Upper lobe of left lung (tissue), 6 donors: ENCODE measurements at places on chromosomes 6 and 20. TPM values are rescaled to one million over a fixed set of nuclear protein-coding genes. Genes with fewer than 3 reads are reported as not detected.
A peak's percentile ranks its signal among the peaks of the same experiment; 100 is the strongest.

GRCh38 chr6:116535109-116535508 lies 10.4 kb downstream of the TRAPPC3L start:
- H3K36me3 ChIP-seq: no peaks in the 10 kb centered on the region
- H3K4me1 ChIP-seq: no peaks in the 10 kb centered on the region
- no peak for DNase-seq

C20orf204 gene
- total RNA-seq: 1.3 TPM

DNA sequence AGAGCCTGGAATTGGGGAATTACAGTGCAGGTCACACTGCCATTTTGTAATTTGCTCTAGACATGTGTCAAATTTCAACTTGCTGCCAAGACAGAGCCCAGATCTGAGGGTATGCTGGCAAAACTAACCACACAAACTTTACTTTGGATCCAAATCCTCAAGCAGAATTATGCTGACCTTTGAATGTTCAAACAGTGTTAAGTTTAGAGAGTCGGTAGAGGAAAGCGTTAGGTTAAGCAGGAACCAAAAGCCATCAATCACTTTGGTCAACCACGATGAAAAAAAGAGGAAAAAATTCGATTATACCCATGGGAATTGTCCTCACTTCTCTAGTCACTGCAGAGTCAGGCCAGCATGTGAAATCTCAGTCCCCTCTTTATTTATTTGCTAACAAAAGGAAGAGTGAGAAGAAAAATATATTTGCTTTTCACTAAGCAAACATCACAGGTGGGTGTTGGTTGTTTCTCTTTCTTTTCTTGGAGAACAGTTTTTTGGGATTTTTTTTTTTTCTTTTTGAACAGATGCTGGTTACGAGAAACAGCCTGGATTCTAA lies 105.1 kb upstream of the ADGRF1 start:
- no peak for DNase-seq
- H3K27ac ChIP-seq: no peak overlapping the region
- no peaks in the 10 kb centered on the region for H3K27me3 ChIP-seq
- H3K4me3 ChIP-seq: no peak overlapping the region

DNA sequence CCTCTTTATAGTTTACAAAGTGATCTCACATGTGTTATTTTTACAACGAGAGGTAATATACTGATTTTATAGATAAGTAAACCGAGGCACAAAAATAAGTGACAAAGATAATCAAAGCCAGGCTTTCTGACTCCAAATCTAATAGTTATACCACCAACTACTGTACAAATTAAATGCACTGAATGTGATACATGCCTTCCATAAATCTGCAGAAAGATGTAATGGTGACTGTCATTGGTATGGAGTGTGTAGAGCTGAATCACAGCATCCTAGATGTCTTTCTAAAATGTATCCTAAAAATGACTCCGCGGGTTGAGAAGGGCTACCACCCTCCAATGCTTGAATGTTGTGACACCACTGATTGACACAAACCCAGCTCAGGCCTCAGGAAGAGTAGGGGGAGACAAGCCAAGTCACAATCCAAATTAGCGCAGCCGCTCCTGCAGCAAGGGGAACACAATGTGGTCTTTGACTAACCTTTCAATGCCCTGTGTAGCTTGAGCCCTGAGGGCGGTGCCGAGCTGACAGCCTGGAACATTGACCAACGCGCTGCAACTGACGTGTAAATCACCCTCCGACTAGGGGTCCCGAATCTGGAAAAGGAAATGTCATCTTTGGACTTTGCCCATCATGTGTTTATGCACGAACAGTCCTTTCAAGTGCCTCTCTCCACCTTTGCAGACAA lies 136.8 kb downstream of the OLIG3 start:
- H3K4me1 ChIP-seq: no peaks in the 10 kb centered on the region
- no peak overlapping the region for H3K27ac ChIP-seq
- H3K36me3 ChIP-seq: no peaks in the 10 kb centered on the region
- H3K27me3 ChIP-seq: no peaks in the 10 kb centered on the region
- H3K4me3 ChIP-seq: no peak overlapping the region

POLR3F gene
- 7.1 TPM for total RNA-seq

DNA sequence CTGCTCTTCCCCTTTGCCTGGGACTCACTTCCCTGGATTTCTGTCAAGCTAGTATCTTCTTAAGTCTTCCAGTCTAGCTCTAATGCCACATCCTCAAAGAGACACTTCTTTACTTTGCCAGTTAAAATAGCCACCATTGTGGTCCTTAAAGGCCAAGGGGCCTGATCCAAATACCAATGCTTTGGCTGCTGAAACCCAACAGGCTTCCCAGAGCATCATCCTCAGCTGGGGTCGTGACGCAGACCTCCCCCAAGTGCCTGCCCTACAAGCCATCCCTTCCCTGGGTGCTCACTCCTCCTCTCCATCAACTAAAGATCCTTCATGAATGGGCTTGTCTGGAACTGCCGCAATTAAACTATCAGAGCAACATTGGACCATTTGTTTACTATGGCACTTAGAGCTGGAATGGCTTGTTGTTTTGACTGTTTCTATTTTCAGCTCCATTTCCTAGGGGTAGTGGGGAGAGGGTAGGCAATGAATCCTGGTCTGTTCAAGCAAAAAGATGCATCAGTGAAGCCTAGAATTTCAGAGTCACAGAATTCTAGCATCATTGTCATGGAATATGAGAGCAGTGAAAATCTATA lies 79.6 kb upstream of the SIRPA start:
- no peak overlapping the region for H3K27ac ChIP-seq
- H3K27me3 ChIP-seq: no peaks in the 10 kb centered on the region
- H3K4me3 ChIP-seq: no peak overlapping the region
- no peak for DNase-seq
- no peaks in the 10 kb centered on the region for H3K36me3 ChIP-seq

ARG1 gene
- total RNA-seq: 2.0 TPM

TRIM40 gene
- not detected for total RNA-seq

GRCh38 chr6:90885611-90886056 lies 298.8 kb upstream of the MAP3K7 start:
- H3K4me3 ChIP-seq: no peak overlapping the region
- no peak for DNase-seq
- no peaks in the 10 kb centered on the region for H3K36me3 ChIP-seq
- no peaks in the 10 kb centered on the region for H3K4me1 ChIP-seq

DNA sequence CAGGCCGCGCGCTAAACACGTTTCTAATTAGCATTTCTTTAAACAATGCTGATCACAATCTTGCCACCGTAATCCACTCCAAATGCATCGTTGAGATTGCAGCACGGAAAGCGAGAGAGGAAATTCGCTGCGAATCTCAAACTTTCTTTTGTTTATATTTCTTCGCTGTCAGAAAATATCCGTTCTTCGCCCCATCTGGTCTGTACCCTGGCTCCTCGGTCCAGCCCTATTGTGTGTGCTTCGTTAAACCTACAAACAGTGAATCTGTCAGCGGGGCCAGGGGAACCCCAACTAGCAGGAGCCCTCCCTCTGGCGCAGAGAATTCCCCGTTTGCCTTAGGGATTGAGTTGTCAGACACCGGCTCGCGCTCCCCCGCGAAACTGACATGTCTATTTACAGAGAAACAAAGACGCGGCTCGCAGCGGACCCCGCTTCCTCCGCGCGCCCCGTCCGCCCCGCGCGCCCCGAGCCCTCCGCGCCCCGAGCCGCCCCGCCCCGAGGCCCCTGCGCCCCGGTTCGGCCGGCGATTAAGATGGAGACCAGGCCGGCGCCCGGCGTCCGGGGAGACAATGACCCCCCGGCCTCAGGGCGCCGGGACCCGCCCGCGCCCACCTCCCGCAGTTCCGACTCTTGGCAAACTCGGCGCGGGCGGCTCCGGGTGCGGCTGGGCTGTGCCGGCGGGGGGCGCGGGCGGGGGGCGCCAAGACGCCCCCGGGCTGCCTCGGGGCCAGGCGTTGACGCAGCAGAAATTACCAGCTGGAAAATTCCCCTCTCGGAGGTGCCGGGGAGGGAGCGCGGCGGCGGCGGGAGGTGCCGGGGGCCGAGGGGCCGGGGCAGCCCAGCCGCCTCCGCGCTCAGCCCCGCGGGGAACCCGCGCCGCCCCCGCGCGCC lies 874 bp downstream of the ZBTB46 start:
- peak overlapping the region; percentile 55 for H3K4me3 ChIP-seq
- DNase-seq: no peak
- H3K36me3 ChIP-seq: no peaks in the 10 kb centered on the region
- H3K27ac ChIP-seq: peak overlapping the region; percentile 78

DNA sequence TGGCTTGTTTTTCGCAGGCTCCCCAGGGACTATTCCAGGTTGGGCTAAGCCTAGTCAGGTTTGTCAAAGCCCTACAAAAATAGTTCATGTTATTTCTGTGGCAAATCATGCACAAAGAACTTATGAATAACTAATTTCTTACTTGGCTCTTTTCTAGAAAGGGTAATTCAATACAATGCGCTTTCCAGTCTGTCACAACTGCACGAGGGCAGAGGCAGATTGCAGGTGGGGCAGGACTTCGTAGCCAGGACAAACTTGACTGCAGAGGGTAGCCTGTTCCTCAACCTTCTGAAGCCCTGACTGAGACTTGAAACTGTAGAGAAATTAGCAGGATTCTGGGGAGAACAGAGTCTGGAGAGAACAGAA lies 253.5 kb downstream of the QKI start:
- peaks cover 5% of the 10 kb centered on the region for H3K4me1 ChIP-seq
- H3K27me3 ChIP-seq: no peaks in the 10 kb centered on the region
- no peak for DNase-seq
- H3K4me3 ChIP-seq: no peak overlapping the region

TOX2 gene
- 24.9 TPM for total RNA-seq

DNA sequence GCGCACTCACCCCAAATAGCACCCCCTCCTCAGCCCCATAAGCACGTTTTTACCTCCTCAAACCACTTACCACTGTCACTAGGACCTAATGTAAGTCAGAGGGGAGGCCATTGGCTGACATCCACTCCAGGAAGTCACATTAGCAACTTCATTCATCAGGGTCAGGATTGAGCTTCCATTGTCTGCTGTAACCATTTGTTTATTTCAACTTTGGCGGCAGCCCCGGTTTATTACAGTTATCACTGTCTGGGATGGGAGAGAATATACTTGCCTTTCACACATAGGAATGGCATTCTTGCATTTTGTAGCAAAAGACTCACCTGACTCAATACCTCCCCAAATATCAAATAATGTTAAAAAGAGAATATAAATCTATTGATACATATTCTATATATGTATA lies 38.3 kb downstream of the MAFB start:
- no peaks in the 10 kb centered on the region for H3K36me3 ChIP-seq
- H3K4me3 ChIP-seq: no peak overlapping the region
- no peak overlapping the region for H3K27ac ChIP-seq
- DNase-seq: no peak
- H3K4me1 ChIP-seq: peaks cover 15% of the 10 kb centered on the region

DNA sequence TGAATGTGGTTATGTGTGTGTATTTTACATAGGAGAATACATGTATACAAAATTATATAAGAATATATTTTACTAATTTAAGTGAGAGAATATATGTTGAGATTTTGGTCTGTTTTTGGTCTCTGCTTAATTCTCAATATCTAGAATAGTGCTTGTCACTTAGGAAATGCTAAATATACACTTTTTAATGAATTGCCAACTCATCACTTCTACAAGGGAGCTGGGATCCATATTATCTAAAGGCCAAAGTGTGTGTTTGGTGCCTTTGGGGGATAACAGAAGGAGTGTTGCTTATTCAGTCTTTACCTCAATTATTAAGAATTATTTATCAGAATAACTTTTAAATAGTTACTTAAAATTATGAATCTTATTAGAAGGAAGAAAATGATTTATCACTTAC lies 1304.8 kb downstream of the HACE1 start:
- H3K27me3 ChIP-seq: no peaks in the 10 kb centered on the region
- no peak for DNase-seq
- no peaks in the 10 kb centered on the region for H3K4me1 ChIP-seq

RNF217 gene
- total RNA-seq: 28.1 TPM

KCNK15 gene
- total RNA-seq: 1.0 TPM

TMC2 gene
- 0.22 TPM for total RNA-seq

- no peaks in the 10 kb centered on the region for H3K27me3 ChIP-seq
- no peaks in the 10 kb centered on the region for H3K36me3 ChIP-seq
- DNase-seq: no peak
- no peak overlapping the region for H3K4me3 ChIP-seq
- H3K4me1 ChIP-seq: no peaks in the 10 kb centered on the region
- H3K27ac ChIP-seq: no peak overlapping the region
Measured at GRCh38 chr6:83294676-83295075, 101.5 kb downstream of the RWDD2A start.

DNA sequence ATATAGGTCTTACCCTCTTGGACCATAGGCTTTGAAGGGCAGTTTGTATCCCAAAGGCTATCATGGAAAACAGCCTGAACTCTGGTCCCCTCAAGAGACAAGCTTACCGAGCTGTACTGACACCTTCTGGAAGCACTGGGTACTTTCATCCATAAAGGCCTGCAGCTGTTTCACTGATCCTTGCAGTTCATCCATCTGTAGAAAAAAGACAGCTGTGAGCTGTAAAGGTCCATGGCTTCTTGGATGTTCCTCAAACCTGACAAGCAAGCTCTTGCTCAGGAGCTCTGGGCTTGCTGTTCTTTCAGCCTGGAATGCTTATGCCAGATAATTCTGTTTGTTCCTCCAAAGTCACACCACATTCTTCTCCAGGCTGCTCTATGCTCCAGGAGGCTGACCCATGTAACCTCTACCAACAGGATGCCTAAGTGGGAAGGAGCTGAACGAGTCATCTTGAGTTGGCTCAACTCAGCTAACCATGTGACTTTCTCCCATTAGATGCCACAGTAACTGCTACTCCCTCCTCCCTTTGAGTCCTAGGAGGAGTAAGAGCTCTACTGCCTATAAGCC lies 8.8 kb upstream of the NDRG3 start:
- peak overlapping the region; percentile 17 for H3K27ac ChIP-seq
- H3K4me1 ChIP-seq: peaks cover 5% of the 10 kb centered on the region
- H3K27me3 ChIP-seq: no peaks in the 10 kb centered on the region
- H3K4me3 ChIP-seq: no peak overlapping the region
- no peak for DNase-seq
- peaks cover 10% of the 10 kb centered on the region for H3K36me3 ChIP-seq

- H3K36me3 ChIP-seq: peaks cover under 1% of the 10 kb centered on the region
- H3K27ac ChIP-seq: peak overlapping the region; percentile 82
- H3K27me3 ChIP-seq: no peaks in the 10 kb centered on the region
Measured at GRCh38 chr6:10720265-10720959, 2.5 kb upstream of the TMEM14C start.

DNA sequence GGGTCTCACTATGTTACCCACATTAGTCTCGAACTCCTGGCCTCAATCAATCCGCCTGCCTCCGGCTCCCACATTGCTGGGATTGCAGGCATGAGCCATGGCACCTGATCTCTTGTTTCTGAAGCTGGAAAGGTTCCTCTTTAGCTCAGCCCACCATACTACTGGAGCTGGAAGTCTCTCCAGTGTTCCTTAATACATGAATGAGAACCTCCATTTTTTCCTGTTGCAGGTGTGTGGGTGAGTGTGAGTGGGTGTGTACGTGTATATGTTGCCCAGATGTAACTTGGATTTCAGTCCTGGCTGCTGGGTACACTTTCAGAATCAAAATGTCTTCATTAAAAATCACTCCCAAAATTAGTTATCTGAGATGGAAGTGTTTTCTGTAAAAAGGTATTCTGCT lies 11.1 kb downstream of the PNPLA1 start:
- no peak overlapping the region for H3K4me3 ChIP-seq
- H3K36me3 ChIP-seq: no peaks in the 10 kb centered on the region
- no peaks in the 10 kb centered on the region for H3K27me3 ChIP-seq
- no peak overlapping the region for H3K27ac ChIP-seq

- DNase-seq: no peak
- no peaks in the 10 kb centered on the region for H3K27me3 ChIP-seq
- peaks cover 18% of the 10 kb centered on the region for H3K36me3 ChIP-seq
- H3K27ac ChIP-seq: peak overlapping the region; percentile 84
- H3K4me3 ChIP-seq: peak overlapping the region; percentile 96
- peaks cover 45% of the 10 kb centered on the region for H3K4me1 ChIP-seq
Measured at GRCh38 chr20:63980317-63980805, 571 bp upstream of the PRPF6 start.

- H3K27me3 ChIP-seq: no peaks in the 10 kb centered on the region
- no peak for DNase-seq
- no peak overlapping the region for H3K27ac ChIP-seq
- no peak overlapping the region for H3K4me3 ChIP-seq
- no peaks in the 10 kb centered on the region for H3K36me3 ChIP-seq
- H3K4me1 ChIP-seq: no peaks in the 10 kb centered on the region
Measured at GRCh38 chr6:48845219-48845618, 617.8 kb downstream of the MMUT start.
